Activated T-helper 1 cell treated with anti-CD3 and anti-CD28 coated beads, Interleukin-12 subunit alpha, Interleukin-12 subunit beta, Interleukin-2, Interleukin-4 antibody, amounts not matched to agents 30 ng/mL and 10 ng/mL and 1 ng/mL, durations not matched to agents 14 hours and 24 hours and 36 hours (primary cell): ENCODE measurements at places on chromosomes 1 and 21.

DNA sequence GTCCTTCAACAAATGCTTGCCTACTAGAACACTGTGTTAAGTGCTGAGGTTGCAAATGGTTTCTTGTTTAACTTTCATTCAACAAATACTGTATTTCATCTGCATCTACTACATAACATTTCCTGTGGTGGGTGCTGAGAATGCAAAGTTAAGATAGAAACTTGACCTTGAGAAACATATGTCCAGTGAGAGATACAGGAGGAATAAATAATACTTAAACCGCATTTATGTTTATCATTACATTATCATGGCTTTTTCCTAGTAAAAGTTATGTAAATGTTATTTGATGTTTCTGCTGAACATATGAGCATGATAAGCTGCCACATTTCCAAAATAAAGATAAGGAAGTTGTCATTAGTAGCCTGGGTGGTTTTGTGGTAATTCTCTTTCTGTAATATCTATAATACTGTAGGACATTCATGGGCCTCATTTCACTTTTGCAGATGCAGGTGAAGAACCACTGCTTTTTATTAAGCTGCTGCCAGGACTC is 590.4 kb downstream of the PLPP3 start:
- DNase-seq: no peak

DNA sequence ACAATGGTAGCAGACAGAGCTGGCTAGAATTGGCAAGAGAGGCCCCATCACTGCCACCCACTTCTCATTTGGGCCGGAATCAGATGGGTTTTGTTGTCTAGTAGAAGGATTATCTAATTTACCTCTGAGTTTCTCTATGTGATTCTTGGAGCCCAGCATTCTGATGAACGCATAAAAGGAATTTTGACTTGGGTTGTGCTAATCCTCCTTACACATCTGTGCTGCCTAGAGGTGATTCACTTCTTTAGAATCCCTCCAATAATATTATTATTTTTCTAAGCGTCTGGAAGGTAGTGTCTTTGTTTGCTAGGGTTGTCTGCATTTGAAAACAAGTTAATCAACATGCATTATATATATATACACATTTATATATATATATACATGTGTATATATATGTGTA is 118.1 kb downstream of the RUNX1 start:
- DNase-seq: no peak

- DNase-seq: no peak
Measured at GRCh38 chr1:198273748-198274295, 117.0 kb downstream of the NEK7 start.

GRCh38 chr1:15214527-15214926 is 32.5 kb upstream of the FHAD1 start:
- no peak for DNase-seq

DNA sequence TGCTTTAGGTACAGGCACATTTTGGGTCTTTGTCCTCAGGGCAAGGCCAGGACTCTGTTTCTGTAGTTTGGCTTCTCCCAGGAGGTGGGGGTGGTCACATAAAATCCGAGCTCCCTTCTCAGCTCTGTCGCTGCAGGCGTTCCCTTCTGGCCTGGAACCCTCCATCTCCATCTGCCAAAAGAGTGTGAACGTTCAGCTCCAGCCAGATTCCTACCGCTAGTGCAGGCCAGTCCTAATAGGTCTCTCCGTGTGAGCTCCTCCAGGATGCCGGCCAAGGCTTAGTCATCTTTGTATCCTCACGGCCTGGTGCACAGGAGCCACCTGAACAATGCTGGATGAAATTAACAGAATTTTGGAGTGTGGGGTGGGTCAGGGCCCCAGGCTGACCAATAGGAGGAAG is 19.9 kb upstream of the KCNA10 start:
- DNase-seq: no peak
